ENCODE measurements at places on chromosomes 7 and 10.

GRCh38 chr10:75836064-75836463, 404.6 kb downstream of the LRMDA start:
- DNase-seq = no peak

- no peak for DNase-seq
Observed at GRCh38 chr10:131254859-131255252, 56.7 kb downstream of the TCERG1L start.

GRCh38 chr10:84583501-84583900, 255.1 kb downstream of the CCSER2 start:
- DNase-seq = no peak

- no peak for DNase-seq
Observed at GRCh38 chr10:61787170-61787569, 114.3 kb upstream of the ARID5B start.

- peak; percentile 73 for DNase-seq
Observed at GRCh38 chr7:28192786-28193585, 12.4 kb upstream of the JAZF1 start.

GRCh38 chr7:99196536-99197258, 11.2 kb downstream of the KPNA7 start:
- DNase-seq = peak; percentile 17

DNA sequence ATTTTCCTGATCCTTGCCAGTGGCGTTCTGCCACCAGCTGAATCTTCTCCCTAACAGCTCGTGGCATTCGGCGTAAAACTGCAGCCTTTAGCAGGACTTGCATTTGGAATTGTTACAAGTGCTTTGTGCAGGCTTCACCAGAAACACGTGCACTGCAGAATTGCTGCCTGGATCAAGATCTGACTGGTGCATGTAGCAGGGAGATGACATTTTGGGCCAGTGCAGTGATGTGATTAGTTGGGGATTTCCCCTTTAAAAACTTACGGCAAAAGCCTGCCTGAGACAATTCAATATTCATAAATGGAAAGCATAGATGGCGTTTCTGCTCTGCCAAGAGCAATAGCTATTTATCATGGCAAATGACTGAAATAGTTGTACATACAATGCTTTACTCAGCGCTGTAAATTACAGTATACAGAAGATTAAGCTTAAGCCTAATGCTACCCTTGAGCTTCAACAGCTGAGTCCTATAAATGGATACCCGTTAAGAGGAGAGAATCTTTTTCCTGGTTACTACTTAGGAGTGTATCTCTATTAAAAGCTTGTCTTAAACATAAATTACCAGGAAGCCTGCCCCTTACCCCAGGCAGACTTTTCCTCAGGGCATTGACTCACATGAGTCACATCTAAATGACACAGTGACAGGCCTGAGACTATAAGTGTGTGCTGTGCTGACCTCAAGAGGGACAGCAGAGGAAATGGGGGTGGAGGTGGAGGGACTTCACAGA, 106.3 kb downstream of the ATXN7L1 start:
- DNase-seq = peak; percentile 58

GRCh38 chr7:44671069-44671468, 64.6 kb downstream of the OGDH start:
- DNase-seq = no peak

DNA sequence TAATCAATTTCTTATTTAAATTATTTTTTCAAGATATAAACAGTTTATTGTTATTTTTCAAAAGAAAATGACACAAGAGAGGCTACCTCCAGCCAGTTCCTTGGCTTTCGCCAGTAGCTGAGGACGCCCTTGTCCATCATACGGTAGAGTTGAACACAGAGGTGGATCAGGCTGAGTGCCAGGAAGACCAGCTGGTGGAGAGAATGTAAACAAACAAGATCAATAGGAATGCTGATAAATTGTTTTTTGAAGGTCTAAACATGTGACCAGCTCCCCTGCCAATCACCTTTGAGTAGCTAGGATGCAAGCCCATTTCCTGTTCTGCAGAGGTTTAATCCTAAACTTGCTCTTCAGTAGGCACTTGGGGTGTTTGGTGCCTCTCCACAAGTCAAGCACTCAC, 138.9 kb downstream of the PKD1L1 start:
- no peak for DNase-seq

- peak; percentile 48 for DNase-seq
Observed at GRCh38 chr7:2559283-2559950, 638 bp downstream of the IQCE start.

DNA sequence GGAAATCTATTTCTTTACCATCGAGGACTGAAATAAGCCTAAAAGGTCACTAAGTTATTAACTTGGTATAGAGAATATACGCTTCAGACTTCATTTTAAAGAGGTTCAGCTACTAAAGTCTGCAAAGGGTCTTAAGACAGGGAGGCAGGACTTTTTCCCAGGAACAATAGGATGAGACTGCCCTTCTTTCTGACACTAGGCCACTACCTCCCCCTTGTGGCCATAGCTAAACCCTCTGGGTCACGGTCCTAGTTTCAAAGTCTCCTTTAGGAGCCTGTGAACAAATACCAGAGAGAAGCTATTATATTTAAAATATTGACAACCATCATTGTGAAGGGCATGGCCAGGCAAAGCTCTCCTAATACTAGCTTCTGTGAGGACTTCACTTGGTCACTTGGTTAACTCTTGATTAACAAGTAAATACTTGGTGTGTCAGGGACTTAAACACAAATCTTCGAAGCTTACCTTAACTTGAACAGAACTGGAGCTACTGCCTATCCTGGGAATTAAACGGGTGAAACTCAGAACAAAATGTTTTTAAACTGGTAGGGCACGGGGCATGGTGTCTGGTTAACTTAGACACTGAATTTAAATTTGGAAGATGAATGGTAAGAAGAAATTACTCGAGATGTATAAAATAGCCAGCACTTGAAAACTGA, 75.6 kb downstream of the CCDC6 start:
- DNase-seq = peak; percentile 72

GRCh38 chr7:148395352-148395811, 195.2 kb upstream of the C7orf33 start:
- no peak for DNase-seq

DNA sequence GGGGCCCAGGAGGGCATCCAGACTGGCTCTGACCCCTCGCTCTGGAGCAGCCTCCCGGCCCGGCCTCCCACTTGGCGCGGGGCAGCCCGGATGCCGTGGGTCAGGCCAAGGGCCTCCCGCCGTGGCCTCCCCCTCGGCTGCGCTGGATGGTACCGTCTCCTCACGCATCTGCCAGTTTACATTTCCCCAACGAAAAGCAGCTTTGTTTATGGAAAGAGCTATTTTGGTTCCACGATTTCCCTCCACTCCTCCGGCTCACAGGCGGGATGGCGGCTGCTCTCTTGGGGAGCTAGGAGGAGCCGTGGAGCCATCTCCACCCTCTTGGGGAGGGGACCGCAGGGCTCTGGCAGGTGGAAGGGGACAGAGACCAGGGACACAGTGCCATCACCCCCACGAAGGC, 93.2 kb upstream of the MYL10 start:
- no peak for DNase-seq

DNA sequence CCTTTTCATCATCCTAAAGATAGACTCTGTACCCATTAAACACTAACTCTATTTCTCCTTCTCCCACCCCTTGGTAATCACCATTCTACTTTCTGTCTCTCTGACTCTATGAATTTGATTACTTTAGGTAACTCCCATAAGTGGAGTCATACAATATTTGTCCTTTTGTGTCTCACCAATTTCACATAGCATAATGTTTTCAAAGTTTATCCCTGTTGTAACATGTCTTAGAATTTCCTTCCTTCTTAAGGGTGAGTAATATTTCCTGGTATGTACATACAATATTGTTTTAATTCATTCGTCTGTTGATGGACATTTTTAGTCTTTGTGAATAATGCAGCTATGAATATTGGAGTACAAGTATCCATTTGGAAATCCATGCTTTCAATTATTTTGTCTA, 50.9 kb upstream of the CDCA7L start:
- no peak for DNase-seq

- no peak for DNase-seq
Observed at GRCh38 chr7:73418113-73418703, 15.4 kb upstream of the FZD9 start.

DNA sequence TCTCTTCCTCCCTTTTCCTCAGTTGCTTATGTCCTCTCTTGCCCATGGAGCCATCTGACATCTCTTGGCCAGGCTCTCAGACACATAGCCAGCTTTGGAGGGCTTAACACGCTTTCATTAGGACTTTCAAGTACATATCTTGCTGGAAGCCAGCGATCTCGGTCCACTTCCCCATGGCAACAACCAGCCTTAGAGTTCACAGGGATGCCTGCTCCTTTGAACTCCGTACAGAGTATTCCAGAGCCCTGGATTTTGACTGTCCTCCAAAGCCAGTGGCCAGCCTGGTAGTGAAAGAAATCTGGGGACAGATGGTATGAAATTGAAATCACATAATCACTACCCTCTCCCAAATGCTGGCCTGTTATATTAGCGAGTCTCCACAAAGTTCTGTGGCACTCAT, 370.5 kb upstream of the NPVF start:
- DNase-seq = no peak

DNA sequence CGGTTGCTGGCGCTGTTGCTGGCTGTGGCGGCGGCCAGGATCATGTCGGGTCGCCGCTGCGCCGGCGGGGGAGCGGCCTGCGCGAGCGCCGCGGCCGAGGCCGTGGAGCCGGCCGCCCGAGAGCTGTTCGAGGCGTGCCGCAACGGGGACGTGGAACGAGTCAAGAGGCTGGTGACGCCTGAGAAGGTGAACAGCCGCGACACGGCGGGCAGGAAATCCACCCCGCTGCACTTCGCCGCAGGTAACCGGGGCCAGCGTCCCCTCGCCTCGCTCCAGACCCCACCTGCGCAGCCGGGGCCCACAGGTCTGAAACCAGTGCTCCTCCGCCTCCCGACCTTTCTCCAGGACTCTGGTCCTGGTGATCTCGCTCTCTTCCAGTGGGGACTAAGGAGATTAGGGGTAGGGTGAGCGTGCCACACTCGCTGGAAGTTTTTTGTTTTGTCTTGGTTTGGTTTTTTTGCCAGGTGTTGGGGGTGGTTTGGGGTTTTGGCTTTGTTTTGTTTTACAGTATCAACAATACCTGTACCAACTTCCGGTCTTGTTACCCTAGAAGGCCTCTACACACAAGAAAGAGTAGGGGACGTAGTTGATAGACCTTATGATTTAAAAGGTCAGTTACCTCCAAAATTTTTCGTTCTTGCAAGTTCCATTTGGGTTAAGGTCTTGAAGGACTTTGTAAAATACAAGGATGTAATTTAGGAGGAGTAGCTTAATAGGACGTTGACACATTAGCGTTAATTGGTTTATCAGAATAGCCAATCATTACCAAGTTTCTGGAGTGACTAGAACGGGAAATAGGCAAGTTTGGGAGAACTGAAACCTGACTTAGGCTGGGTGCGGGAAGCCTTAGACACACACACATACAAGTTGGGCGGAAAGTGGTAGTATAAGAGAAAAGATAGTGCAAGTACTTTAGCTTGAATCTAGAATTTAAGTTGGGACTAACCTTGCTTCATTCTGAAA, 704 bp downstream of the TNKS2 start:
- DNase-seq = peak; percentile 67

DNA sequence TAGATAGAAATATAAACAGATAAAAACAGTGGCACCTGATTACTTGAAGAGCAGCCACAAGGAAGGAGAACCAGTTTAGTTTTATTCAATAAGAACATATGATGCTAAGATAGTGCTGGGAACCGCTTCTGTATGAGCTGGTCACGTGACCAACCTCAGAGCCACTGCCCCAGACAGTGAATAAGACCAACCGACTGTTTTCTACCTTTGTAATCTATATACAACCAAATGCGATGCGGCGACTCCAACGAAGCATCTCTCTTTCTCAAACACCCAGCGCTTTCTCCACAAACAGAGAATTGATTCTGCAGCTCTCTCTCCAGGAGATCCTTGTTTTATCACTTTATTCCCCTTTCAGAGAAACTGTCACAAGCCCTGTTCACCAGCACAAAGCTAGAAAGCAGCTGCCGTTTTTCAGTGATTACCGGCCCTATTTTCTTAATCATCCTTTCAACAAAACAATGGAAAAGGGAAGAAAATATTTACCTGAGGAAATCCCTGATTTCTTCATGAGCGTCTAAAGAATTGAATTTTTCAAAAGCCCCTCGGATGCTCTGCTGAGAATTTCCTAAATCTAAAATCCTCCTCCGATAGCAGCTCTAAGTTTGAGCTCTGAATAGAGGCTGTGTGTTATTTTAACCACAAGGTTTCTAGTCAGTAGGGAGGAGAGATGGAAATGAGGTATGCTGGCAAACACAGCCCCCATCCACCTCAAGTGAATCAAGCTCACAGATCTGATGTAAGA, 55.7 kb upstream of the JCAD start:
- DNase-seq = no peak

GRCh38 chr10:102341038-102341688, 54.3 kb upstream of the NFKB2 start:
- DNase-seq = no peak

DNA sequence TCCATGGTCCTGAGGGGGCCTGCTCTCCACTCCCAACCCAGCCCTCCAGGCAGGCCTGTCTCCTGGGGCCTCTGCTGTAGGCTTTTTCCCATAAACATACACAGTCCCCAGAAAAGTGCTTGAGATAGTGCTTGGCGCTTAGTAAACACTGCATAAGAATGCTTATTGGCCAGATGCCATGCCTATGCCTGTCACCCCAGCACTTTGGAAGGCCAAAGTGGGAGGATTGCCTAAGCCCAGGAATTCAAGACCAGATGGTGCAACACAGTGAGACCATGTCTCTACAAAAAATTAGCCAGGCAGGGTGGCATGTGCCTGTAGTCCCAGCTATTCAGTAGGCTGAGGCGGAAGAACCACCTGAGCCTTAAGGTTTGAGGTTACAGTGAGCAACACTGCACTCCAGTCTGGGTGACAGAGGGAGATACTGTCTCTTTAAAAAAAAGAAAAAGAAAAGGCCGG, 24.6 kb upstream of the ASL start:
- peak; percentile 71 for DNase-seq

GRCh38 chr10:133060881-133061280, 26.8 kb upstream of the ADGRA1 start:
- no peak for DNase-seq

GRCh38 chr10:74976565-74976964, 134.9 kb upstream of the SAMD8 start:
- no peak for DNase-seq

DNA sequence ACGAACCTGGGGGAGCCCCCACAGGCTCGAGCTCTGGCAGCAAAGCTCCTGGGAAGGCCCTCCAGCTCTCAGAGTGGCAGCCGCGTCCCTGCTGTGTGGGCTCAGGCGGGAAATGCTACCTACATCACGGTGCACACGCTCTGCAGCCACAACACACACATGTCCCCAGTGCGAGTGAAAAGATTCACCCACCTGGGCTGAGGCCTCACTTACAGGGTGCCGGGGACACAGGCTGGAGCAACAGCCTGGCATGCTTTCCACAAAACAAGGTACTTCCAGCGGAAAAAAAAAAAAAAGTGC, 410.4 kb upstream of the FOXK1 start:
- no peak for DNase-seq

- no peak for DNase-seq
Observed at GRCh38 chr10:132139526-132139925, 47.2 kb upstream of the DPYSL4 start.

DNA sequence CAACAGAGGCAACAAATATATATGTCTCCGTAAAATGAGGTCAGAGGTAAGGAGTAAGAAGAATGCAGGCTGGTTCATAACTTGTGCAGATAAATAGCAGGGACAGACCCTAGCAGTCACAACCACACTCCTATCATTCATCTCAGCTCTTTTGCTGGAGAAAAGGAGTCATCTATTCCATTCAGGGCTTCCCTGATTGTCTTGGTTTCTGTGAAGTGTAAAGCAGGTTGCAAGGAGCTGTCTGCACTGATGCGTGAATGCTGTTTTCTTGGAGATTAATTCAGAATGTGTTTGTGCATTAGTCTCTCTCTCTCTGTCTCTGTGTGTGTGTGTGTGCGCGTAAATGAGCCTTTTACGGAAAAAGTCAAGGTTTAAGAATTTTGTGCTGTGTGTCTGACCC, 643.3 kb upstream of the SORCS1 start:
- no peak for DNase-seq

Measured in suppressor macrophage (primary cell).